Fibroblast of mammary gland (primary cell): ENCODE measurements at places on chromosomes 1 and 21.

DNA sequence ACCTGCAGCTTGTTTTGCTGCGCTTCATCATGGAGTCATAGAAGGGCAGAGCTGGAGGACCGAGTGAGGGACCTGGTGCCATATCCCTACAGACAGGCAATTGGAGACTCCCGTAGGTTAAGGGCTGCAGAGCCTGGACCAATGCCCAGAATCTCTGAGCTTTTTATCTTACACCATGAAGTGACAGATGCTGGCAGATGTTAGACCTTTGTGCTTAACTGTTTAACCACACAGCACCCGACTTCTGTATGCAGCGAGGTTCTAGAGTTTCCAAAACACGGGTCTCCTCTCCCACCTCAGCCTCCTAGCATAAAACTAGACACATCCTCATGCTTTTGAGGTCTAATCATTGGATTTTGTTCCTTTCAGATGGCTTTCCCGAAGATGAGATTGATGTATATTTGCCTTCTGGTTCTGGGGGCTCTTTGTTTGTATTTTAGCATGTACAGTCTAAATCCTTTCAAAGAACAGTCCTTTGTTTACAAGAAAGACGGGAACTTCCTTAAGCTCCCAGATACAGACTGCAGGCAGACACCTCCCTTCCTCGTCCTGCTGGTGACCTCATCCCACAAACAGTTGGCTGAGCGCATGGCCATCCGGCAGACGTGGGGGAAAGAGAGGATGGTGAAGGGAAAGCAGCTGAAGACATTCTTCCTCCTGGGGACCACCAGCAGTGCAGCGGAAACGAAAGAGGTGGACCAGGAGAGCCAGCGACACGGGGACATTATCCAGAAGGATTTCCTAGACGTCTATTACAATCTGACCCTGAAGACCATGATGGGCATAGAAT is 47.6 kb downstream of the B3GALT5 start:
- peak; percentile 64 for DNase-seq

DNA sequence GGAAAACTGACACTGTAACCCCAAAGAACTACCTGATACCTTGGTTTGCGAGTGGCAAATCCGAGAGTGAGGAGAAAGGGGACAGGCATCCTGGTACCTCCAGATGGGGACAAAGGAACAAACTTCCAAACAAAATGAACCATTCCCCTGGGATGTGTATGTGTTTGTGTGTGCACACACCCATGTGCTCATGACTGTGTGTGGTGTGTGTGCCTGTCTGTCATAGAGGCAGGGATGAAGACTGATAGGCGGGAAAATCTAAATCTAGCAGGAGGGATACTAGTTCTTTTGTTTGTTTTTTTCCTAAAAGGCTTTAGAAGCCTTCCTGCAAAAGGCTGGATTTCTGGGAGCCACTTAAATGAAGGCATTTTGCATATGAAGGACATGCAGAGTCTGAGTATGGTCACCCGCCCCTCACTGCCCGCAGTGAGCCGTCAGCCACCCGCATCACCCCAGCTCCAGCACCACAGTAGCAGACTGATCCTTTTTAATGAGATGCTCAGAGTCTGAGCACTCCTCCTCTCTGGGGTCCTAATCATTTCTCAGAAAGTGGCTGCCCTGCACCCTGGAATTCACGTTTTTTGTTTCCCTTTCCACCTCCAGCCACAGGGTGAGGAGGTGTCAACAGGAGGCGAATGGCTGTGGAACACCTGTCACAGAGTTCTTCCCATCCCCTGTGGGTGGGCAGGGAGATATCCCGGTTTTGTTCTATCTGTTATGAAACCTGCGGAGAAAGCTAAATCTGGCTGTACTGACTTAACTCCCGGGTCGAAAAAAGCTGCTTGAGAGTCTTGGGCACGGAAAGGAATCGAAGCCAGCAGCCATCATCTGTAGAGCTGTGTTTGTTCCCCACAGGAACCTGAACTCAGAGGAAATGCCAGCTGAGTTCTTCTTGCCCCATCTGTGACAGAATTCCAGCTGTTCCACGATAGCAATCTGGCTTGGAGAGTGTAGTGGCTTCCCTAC is 34.9 kb downstream of the UTP25 start:
- DNase-seq = no peak

GRCh38 chr1:86913399-86913895 is 479 bp downstream of the SELENOF start:
- peak; percentile 49 for DNase-seq

DNA sequence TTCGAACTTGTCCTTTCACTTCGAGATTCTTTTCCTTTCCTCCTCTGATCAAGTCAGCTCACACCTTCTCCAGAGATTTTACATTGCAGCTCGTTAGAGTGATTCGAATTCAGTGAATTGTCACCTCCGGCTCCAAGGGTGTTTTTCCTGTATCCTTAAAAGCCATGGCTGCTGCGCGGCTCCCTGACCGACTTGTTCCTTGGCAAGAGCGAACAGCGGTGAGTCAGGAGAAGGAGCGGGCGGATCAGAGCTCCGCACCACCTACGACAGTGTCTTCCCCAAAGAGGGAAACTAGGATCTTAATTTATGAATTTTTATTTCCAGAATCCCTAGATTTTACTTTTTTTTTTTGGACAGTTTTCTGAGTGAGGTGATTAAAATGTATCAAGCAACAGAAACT is 204.4 kb upstream of the ADGRL2 start:
- DNase-seq = peak; percentile 71

- DNase-seq = no peak
Measured at GRCh38 chr1:224732377-224733026, 116.4 kb downstream of the CNIH3 start.

DNA sequence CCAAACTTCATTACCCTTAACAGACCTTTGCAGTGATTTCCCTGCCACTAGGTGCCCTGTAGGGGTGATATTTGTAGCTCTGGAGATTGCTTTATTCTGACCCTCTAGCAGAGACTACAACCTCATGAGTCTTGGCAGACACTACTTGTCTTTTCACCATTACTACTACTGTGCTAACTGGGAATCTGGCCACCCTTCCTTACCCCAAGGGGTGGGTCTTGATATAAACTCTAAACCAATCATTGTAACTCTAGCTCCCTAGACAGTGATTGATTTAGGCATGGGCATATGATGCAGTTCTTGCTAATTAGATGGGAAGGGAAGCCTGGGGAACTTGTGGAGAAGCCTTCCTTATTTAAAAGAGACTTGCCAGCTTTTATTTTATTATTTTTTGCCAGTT is 3.9 kb downstream of the KPNA6 start:
- peak; percentile 58 for DNase-seq

DNA sequence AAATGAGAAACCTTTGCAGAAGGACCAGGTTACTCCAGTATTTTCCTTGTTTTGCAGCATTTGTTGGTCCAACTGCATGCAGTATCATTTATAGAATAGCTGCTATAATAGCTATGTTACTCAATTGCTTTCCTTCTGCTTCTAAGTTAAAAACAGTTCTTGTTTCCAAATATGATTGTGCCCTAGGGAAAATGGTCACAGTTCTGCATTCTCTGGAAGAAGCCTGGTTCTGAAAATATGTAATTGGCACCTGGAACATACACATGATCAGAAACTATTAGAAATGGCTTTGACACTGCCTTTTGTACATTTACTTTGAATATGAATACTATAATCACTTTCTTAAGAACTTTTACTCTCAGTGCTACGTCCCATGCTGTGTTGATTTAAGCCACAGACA is 33.6 kb downstream of the HENMT1 start:
- no peak for DNase-seq

GRCh38 chr1:214541206-214541605 is 10.2 kb downstream of the PTPN14 start:
- no peak for DNase-seq

- no peak for DNase-seq
Measured at GRCh38 chr1:1313500-1314236, 5.3 kb downstream of the PUSL1 start.

DNA sequence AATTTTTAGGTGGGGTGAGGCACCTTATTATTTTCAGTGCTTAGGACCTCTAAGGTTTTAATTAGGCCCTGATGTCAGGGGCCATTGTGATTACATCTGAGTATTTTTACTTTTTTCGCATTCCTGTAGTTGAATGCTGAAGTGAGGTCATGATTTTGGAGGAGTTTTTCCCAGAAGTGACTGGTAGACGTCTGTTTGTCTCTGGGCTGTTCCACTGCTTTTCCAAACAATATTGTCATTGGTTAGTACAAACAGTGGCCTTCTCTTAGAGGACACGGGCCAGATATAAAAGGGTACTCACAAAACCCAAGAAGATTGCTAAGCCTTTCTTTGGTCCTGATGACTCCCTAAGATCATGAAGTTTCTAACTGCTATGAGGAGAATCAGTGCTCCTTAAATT is 7.6 kb upstream of the RASAL2 start:
- DNase-seq = peak; percentile 20

GRCh38 chr1:3577711-3578432 is 33.4 kb downstream of the MEGF6 start:
- DNase-seq = no peak
